NCI-H526 (cell line): ENCODE measurements at places on chromosomes 6 and 20.

DNA sequence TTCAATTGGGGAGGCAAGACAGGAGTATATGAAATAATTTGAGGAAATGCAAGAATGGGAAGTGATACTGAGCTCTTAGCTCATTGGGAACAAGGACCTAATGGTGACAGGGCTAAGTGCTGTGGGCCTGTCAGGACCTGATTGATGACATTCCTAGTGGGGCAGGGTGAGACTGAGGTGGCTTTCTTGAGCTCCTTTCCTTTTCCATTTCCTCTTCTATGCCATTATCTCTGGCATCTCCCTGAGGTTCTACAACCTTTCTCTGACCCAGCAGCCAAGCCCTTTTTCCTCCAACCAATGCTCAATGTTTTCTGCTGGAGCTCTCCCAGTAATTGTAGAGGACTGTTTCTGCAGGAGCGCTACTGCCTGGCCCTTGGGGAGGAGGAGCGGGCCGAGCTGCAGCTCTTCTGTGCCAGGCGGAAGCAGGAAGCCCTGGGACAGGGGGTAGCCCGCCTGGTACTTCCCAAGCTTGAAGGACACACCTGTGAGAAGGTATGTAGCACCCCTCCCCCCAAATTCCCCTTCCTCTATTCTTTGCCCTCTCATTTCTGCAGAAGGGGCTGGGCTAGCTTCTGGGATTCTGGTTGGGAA is 2.8 kb upstream of the TOMM6 start:
- DNase-seq, result no peak

- DNase-seq, result no peak
These were observed 64.4 kb downstream of the PSMG4 start for GRCh38 chr6:3323148-3323547.

DNA sequence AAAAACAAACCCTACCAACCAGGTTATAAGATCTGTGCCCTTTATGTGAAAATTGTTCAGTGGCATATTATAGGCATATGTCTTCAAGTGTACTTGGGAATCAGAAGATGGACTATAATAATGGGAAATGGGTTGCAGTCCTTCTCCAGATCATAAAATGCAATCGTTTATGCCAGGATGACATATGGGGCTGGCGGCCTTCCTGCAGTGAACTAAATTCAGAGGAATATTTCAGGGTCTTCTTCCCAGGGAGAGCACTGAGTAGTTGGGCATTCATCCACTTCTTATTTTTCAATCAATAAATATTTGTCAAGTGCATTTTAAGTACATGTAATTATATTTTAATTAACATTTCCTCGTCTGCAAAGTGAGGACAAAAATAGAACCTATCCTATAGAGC is 176.2 kb upstream of the CNR1 start:
- no peak for DNase-seq

DNA sequence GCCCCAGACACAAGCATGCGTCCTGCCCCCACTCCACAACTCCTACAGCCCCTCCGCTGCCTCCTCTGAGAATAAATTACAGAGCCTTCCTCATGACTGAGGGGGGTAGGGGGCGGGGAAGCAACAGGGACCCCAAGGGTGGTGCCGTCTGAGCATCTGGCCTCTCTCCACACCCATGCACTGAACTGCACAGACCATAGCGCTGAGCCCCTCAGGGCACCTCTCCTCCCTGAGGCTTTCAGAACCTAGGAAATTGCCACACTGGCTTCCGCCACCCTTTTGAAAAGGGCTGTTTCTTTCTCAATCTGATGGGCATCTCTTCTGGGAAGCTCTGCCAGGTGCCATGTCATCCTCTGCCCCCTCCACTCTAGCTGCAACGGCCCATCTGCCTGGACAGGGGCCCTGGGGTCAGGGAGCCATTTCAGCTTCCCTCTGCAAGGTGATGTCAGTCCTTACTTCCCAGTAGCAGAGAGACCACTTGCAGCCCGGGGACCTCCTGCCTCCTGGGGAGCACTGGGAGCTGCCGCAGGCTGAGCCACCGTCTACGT is 2.5 kb downstream of the CST7 start:
- no peak for DNase-seq

- no peak for DNase-seq
These were observed 121.9 kb downstream of the PHACTR3 start for GRCh38 chr20:59726281-59726595.

GRCh38 chr6:108760126-108761050 is 87.8 kb upstream of the ARMC2 start:
- DNase-seq, result no peak

DNA sequence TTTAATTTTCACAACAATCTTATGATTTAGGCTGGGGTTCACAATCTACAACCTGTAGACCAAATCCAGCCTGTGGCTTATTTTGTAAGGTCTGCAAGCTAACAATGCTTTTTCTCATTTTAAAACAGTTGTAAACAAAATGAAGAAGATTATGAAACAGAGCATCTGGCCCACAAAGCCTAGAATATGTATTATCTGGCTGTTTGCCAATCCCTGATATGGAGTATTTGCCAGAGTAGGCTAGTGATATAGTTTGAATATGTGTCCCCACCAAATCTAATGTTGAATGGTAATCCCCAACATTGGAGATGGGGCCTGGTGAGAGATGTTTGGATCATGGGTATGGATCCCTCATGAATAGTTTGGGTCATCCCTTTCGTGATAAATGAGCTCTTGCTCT is 201.8 kb downstream of the DHX35 start:
- no peak for DNase-seq

GRCh38 chr6:32108094-32108627 is 977 bp downstream of the TNXB start:
- no peak for DNase-seq

DNA sequence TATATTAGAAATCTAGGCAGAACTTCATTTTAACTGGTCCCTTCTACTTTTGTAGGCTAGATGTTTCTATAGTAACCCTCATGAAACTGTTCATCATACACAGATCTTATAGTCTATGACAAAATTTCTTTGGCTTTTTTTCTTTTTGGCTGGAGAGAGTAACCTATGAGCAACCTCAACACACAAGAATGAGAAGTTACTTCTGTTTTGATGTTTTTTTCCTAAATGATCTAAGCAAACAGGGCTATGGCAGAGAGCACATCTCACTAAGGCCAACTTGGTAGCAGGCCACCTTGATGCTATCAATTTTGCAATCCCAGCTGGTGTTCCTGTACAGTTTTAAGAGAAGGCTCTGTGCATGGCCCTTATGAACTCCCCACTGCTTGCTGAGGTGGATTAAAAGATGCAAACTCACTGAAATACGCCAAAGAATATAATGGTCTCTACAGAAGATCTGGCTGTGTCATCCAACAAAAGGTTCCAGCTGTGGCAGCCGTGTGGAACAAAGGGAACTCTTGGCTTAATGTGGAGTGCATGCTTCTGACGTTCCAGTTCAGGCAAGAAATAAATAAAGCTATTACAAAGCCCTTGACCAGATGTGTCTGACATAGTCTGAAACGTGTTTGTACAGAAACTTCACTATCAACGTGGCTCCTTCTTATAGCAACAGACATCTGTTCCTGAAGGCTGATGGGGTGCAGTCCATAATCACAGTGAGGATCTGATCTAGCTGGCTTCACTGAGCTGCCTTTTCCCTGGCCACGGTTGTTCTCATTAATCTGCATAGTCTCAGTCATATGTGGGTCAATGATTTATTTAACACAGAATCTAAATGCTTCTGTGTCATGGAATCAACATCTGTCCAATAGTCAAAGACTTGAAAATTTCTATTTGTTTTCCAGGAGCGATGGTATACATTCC is 481.1 kb downstream of the BMP2 start:
- no peak for DNase-seq

DNA sequence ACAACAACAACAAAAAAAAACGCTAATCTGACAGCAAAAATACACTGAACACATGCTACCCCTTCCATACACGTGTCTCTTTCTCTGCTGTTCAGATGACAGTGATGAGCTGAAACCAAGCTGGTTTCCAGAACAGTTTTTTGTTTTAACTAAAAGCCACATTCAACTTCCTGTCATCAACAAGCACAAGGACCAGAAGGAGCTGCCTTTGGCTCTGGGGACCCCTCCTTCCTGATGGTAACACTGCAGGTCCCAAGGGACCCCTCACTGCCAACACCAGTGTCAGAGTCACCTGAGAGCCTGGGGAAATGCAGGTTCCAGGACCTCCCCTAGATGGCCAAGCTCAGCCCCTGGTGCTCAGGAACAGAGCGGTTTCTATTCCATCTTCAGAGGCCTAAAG is 6.0 kb downstream of the CST7 start:
- peak; percentile 36 for DNase-seq

- no peak for DNase-seq
These were observed 4.0 kb upstream of the ADGRF5 start for GRCh38 chr6:46925563-46926253.

DNA sequence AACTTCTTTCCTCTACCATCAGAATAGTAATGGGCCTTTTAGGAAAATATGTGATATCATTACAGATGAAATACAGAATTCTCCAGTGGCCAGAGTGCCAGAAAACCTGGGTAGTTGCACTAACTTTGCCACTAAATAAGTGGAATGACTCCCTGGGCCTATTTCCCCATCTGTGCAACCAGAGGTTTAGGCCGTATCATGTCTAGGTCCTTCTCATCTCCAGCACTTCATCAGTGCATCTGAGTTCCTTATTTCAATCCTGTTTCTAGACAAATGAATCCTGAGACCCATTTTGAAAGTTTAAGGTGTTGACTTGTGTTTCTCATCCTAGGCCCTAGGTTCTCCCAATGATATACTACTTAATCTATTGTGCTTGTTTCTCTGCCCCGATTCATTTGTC is 236.2 kb downstream of the CD83 start:
- no peak for DNase-seq

- peak; percentile 61 for DNase-seq
These were observed 119.5 kb downstream of the SCAF8 start for GRCh38 chr6:154852687-154853086.

DNA sequence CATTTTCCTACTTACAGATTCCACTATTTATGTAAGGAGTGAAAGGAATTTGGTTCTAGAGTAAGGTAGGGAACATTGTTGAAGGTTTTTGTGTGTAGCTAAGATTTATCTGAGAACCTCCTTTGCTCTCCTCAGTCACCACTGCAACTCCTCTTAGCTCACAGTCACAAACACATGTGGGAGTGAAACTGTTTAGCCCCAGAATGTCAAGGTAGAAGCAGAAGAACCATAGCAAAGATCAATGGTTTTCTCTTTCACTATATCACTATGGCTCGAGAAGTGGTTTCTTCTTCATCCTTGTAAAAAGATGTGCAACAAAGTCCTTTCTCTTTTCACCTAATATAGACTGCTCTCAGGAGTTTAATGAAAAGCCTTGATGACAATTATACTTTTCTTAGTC is 6.5 kb upstream of the DEFB112 start:
- no peak for DNase-seq

DNA sequence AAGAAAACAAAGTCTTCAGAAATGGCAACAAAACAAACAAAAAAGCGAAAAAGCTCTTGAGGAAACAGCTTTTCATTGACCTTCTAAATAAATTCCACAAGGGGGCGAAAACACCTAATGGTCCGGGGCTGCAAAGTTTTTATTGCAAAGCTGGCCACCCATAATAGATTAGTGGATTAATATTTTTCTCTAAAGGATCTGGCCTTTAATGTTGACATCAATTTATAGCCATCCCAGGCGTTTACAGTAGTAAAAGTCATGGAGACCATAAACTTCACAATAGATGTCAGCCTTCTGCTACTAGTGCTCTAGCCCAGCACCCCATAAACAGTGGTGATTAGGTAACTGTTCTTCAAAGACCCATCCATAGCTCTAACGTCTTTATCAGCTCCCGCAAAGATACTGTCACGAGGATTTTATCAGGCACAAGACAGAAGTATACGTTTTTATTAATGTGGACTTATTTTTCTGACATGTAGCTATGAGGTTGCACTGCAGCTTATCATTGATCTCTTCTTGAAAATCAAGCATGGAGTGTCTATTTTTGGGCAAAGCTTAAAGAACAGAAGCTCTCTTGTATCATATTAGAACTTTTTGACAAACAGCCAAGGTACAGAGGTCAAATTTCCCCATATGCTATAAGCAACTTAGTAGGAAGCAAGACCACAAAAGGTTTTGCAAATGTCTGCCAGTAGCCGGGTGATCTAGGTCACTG is 4.7 kb downstream of the CITED2 start:
- DNase-seq, result peak; percentile 23

DNA sequence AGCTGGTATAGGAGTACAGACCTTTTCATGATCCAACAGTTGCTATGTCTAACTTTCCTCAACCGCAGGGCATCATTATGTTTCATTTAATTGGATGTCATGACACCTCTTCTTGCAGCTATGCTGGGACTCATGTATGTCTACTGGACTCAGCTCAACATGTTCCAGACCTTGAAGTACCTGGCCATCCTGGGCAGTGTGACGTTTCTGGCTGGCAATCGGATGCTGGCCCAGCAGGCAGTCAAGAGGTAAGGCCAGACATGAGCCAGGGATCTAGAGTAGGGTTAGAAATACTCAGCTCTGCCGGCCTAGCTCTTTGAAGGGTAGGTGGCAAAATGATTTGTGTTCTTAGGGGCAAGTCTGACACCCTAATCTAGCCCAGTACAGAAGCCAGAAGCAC is 25.2 kb downstream of the GHRH start:
- DNase-seq, result no peak

DNA sequence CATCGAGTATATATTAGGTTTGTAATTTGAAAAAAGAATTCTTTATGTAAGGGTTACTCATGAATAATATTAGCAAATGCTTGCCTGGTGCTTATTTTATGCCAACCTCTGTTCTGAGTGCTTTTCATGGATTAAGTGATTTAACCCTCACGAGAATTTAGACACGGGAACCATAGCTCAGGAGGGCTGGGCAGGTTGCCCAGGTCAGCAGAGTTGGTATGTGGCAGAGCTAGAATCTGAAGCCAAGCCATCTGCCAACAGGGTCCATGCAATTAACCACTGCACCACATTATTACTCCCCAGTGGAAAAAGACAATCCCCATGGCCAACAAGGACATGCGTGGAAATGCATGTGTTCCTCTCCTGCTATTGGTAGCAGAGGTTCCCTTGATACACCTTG is 345.6 kb downstream of the CDC5L start:
- DNase-seq, result no peak

DNA sequence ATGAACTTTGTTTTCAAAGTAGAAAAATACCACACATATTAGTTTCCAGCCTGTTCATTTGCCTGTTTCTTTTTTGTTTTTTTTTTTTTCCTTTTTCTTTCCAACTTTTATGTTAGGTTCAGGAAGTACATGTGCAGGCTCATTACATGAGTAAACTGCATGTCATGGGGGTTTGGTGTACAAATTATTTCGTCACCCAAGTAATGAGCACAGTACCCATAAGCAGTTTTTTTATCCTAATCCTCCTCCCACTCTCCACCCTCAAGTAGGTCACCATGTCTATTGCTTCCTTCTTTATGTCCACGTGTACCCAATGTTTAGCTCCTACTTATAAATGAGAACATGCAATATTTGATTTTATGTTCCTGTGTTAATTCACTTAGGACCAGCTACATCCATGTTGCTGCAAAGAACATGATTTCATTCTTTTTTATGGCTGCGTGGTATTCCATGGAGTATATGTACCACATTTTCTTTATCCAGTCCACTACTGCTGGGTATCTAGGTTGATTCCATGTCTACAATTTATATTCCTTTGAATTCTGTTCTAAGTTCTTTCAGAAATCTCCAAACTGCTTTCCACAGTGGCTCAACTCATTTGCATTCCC is 31.8 kb downstream of the SNX14 start:
- no peak for DNase-seq

- DNase-seq, result no peak
These were observed 11.9 kb upstream of the MYCT1 start for GRCh38 chr6:152685819-152686218.
